CMK (cell line): ENCODE measurements at places on chromosomes 16 and 17.

DNA sequence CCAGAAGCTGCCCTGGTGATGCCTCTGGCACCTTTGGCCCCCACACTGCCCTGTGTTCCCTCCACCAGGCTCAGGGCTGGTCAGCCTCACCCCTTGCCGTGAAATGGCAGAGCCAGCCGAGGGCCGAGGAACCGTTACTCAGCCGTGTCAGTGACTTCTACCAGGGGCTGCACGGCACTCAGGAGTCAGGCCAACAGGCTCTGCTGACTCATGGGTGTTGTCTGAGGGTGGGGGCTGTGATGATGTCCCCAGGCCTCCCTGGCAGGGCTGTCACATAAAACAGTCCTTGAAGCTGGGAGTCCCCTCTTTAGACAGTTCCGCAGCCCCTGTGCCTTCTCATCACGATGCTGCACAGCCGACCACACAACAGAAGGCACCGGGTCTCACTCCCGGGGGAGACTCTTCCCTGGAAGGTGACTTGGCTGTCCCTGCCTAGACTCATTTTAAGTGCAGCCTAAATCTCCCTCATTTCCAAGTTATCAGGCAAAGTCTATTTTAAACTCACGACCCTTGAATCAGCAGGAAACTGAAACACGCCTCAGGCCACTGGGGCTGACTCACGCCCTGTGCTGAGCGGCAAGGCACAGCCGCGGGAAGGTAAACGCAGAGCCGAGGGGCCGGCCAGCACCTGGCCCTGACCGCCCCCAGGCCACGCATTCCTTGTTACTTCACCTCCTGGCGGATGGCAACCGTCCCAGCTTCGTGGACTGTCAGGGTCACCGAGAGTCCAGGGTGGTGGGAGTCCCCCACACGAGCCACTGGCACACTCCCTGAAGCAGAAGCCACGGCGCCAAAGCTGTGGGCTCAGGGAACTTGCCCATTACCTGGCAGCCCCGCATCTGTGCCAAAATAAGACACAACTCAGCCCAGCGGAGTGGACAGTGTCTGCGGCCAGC lies 102.6 kb downstream of the ZNF778 start:
- DNase-seq: no peak

- DNase-seq: no peak
Observed at GRCh38 chr16:30548416-30549253, 9.5 kb downstream of the ZNF764 start.

DNA sequence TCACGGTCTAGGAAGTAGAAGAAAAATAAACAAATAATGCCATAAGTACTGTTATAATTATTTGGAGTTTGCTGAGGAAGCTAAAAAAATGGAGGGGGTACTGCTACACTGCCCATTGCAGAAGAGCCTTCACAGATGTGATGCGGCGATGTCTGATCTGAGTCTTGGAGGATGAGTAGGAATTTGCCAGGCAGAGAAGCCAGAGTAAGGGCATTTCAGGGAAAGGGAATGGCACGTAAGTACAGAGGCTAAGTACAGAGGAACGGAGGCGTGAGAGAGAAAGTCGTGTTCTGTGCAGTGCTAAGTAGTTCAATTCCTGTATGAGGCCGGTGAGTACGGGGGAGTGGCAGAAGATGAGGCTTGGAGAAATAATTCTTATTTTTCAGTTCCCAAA lies 741 bp upstream of the GRB2 start:
- no peak for DNase-seq

GRCh38 chr17:42090964-42091790 lies 7.1 kb downstream of the ZNF385C start:
- DNase-seq: no peak
